ENCODE measurements at places on chromosomes 2 and 18.

GRCh38 chr2:200077210-200077650 is 121.8 kb downstream of the MAIP1 start:
- peak; percentile 54 for DNase-seq

DNA sequence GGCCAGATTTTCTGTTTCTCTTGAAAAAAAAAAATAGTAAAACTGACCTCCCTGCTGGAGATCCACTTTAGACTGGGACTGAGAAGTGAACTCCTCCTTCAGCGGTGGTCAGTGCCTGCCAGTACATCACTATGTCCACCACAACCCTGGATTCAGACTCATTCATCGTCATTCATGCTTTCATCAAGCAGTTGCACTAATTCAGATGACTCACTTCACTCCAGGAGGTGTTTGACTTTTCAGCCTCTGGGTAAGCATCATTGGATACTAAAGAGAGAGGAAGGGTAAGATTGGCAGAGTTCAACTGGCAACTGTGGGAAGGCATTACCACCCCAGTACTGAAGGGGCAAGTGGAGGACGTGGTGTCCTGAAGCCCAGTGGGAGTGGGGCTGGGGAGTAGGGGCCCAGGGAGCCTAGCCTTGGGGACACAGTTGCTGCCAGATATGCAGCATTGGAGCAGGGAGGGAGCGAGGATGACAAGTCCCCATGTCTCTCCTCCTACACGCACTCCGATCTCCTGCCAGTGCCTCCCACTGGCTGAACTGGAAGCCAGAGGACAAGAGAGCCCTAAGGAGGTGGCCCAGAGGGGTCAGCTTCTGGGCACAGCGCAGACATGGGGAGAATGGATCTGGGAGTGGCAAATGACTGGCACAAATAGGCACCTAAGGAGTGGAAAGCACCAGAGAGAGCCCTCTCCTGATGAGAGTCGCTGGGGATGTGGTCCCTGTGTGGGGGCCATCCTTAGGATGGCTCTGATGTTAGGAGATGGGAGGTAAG is 111.1 kb downstream of the TGFA start:
- no peak for DNase-seq

- no peak for DNase-seq
Observed at GRCh38 chr2:62477573-62477972, 28.4 kb downstream of the TMEM17 start.

- no peak for DNase-seq
Observed at GRCh38 chr2:75559680-75560021, 1.1 kb downstream of the EVA1A start.

DNA sequence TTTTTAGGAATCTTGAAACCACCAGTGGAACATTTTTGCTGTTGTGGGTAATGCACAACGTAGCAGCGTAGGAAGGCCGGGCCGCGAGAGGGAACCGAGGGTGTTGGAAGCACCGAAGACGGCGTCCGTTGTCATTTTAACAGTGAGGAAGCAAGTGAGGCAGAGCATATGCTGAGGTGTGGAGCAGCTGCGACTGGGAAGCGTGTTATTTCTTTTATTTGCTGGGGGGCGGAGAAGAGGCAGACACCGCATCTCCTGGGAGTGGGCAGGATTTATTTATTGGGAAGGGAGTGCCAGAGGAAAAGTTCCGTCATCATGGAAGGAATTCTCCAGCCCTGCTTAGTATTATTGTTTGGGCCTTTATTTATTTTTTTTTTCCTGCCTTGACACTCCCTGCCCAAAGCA is 232.8 kb downstream of the KLHL29 start:
- no peak for DNase-seq

- no peak for DNase-seq
Observed at GRCh38 chr2:128234613-128235012, 84.1 kb downstream of the HS6ST1 start.

- DNase-seq, result no peak
Observed at GRCh38 chr2:136005462-136006196, 20.2 kb upstream of the DARS1 start.

DNA sequence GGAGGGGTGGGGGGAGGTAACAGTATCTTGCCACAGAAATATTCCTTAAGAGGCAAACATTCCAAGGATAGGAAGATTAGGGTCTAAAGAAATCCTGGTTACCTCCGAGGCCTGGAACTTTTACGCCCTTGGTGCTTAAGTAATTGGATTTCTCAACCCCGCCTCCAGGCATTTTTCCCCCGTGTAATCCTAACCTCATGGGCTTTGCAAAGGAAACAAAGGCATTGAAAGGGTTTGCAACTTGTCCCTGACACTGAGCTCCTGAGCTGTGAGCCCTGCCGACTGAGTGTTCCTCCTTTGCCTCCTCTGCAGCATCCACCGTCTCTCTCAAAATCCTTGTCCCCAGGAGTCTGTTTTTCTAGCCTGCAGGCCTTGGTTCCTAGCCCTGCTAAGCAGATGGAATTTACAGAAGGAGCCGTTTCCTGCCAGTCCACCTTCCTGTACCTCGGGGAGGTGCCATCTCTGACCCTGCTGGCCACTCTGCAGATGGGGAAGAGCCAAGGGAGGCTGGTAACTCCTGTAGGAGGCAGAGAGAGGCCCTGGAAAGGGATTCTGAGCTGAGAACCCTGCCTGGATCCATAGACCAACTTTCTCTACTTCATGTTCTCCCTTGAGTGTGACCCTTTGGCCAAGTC is 24.2 kb downstream of the TET3 start:
- DNase-seq, result no peak

DNA sequence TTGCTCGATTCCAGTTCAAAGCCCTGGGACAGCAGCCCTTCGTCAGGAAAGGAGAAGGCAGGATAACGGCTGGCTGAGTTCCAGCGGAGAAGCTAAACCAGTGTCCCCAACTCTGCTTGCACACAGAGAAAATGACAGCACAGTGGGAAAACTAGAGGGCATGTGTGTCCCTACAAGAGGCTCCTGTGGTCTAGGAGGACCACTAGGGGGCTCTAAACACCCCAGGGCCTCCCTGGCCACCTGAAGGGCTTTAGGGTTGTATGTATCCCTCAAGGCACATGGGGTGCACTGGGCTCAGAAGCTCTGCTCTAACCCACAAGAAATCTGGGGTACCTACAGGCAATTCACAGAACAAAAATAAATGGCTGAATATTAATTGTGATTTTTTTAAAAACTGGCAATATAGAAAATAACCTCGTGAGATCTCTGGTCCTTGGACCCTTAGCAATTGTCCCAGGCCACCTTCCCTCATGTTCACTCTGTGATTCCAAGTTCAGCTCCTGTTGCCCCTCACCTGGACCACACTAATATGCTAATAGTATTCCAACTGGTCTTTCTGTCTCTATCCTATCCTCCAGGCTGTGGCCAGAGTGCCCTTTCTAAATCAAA is 17.5 kb downstream of the STAT1 start:
- DNase-seq, result no peak

DNA sequence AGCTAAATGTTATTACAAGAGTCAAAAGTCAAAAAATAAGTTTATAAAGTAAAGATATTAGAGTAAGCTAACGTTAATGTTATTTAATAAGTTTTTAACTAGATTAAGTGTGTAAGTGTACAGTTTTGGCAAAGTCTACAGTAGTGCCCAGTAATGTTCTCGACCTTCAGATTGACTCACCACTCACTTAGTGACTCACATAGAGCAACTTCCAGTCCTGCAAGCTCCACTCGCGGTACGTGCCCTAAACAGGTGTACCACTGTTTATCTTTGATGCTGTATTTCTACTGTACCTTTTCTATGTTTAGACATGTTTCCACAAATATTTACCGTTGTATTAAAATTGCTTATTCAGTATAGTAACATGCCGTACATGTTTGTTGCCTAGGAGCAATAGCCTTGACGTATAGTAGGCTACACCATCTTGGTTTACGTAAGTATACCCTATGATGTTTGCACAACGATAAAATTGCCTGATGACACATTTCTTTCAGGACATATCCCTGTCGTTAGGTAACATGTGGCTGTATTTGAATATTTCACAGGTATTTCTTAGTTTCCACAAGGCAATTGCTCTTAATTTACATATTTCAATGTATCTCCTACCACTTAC is 1641.9 kb upstream of the PIK3C3 start:
- peak; percentile 21 for DNase-seq

GRCh38 chr2:179814050-179814449 is 47.4 kb downstream of the ZNF385B start:
- no peak for DNase-seq

DNA sequence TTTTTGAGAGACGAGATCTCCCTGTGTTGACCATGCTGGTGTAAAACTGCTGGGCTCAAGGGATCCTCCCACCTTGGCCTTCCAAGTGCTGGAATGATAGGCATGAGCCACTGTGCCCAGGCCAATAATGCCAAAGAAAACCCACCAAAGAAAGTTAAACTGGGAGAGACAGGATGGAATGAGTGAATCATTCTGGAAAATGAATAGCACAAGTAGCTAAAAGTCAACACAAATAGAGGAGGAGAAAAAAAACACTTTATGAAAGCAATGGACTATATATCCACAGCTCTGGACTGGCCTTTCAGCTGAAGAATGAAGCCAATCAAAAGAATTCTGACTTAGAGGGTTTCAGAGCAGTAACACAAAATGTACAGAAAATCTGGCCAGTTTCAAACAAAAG is 23.9 kb downstream of the IAH1 start:
- no peak for DNase-seq

DNA sequence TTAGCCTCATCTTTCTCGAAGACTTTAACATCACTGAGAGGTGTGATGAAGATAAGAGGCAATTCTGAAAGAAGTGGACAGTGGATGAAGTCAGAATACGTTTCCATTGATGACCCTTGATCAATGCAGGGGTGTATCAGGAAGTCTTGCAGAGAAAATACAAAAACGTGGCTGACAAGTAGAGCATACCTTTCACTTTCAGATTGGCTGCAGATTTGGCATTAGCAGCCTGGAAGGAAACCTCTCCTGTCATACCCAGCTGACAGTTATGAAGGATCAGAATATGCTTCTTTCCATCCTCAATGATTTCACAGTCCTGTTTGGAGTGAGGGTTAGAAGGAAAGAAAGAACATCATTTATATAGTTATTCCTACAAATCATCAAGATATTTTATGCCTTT is 152.5 kb downstream of the PLEKHA3 start:
- no peak for DNase-seq

DNA sequence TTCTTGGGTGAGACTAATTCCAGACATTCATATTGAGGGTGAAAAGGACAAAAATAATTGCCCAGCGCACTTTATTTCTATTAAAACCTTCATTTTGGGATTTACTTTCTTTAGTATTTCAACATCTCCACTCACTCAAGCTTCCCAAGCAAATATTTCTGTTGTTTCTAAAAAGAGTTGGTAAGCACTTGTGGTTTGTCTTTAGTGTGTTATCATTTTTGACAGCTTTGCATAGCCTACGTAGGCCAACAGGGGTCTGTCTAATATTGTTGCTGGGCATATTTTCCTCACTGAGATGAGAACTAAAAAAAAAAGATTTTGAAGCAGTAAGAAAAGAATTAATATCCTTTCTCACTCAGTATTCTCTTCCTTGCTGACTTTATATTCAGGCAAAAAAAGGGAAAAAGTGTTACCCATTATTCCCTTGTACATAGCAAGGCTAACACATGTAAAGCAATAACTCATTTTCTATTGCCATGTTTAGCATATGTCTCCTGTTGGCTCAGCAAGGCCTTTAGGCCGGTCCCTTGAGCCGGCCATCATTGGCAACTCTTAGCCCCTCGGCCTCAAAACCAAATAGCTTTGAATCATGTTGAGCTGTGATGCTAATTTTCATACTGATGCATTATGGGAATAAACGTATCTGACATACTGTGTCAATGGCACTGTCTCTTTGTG is 494.2 kb downstream of the ARHGAP15 start:
- DNase-seq, result no peak

- DNase-seq, result no peak
Observed at GRCh38 chr18:29250259-29250658, 1073.3 kb upstream of the CDH2 start.

- no peak for DNase-seq
Observed at GRCh38 chr2:65436824-65437221, 4.4 kb upstream of the SPRED2 start.

DNA sequence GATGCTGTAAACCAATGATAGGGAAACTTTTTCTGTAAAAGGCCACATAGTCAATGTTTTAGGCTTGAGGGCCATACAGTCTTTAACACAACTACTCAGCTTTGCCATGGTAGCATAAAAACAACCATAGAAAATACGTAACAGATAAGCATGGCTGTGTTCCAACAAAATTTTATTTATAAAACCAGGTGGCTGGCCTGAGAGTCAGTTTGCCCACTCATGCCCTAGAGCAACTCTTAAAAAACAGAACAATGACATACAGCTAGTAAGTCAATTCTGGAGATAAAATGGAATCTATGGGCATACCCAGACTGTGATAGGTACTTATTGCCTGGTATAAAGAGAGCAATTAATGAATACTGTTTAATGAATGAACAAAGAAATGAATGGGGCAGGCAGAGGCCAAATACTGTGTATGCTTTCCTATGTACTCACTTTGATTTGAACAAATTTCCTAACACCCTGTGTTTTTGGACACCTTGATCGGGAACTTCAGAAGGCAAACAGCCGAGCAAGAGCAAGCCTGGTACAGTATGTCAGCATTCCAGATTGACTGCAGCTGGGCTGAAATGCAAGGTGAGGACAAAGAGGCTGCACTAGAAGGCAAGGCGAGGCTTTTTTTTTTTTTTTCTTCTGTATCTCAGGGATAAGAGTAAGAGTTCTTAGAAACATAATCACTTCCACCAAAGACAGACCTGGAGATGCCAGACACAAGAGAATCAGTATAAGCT is 315.3 kb downstream of the CLIP4 start:
- DNase-seq, result no peak
